ENCODE measurements at places on chromosomes 6 and 20. TPM values are rescaled to one million over a fixed set of nuclear protein-coding genes. Genes with fewer than 3 reads are reported as not detected.

GRCh38 chr6:143356101-143356880 is 94.2 kb downstream of the ADAT2 start:
- no peak for DNase-seq

DNA sequence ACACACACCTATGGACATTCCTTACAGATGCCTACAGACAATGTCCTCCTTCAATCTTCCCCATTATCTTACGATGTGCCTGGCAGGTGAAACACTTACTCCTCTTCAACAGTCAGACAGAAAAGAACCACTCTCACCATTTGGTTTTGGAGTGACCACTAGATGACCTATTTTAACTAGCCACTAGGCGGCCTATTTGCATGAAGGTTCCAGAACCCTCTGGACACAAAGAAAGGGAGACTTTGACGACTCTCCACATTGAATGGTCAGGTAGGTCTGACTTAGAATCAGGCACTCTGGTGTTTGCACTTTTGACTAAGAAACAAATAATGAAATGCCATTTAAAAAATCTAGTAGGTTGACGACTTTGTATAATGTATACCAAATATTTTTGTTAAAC is 42.0 kb downstream of the PNLDC1 start:
- no peak for DNase-seq

GRCh38 chr6:61592238-61592637 is 693.8 kb downstream of the KHDRBS2 start:
- DNase-seq: no peak

DNA sequence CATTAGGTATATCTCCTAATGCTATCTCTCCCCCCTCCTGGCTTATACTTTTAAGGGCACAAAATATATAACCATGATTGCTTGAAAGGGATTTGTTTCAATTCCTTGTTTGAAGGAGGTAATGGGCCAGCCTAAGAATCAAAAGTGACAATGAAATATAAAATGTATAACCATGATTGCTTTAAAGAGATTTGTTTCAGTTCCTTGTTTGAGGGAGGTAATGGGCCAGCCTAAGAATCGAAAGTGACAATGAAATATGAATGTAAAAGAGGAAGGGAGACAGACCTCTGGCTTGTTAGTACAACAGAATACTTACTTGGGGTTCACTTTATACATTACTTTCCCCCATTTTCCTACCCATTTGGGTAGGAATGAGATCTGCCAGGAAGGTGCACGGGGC is 55.5 kb downstream of the FOXC1 start:
- DNase-seq: no peak

DNA sequence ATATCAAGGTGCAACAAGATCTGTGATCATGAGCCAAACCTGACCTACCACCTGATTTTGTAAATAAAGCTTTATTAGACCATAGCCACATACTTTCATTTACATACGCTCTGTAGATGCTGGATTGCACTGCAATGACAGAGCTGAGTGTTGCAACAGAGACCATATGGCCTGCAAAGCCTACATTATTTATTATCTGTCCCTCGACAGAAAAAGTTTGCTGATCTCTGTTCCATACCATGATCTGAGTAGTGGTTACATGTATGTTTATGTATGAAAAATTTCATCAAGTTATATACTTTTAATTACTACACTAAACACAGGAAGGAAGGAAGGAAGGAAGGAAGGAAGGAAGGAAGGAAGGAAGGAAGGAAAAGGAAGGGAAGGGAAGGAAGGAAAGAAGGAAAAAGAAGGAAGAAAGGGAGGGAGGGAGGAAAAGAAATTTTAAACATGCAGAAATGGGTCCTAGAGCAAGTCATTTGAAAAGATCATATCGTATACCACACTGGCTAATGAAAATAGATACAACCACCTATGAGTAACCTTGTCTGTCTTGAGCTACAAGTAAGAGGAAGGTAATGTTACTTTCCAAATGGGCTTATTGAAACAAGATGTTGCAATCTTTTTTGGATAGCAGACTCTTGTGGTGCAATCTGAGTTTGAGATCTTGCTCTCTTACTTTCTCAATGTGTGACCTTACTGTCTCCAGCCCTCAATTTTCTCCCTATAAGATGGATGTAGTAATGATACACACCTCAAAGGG is 441.0 kb downstream of the KIF16B start:
- no peak for DNase-seq

DNA sequence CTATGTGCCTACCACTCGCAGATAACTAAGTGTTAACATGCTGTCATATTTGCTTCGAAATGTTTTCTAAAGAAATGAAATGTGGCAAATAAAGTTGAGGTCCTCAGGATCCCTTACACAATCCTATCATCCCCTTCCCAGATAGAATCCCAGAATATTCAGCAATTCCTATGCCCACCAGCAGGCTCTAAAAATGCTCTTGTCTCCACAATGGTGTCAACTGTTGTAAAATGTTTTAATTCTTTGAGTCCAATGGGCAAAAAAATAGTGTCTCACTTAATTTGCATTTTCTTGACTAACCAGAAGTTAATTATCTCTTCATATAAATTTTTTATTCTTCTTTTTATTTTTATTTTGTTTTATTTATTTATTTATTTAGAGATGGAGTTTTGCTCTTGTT is 103.9 kb upstream of the MAP7 start:
- no peak for DNase-seq

GRCh38 chr6:9540126-9540525 is 874.7 kb downstream of the TFAP2A start:
- DNase-seq: no peak

DNA sequence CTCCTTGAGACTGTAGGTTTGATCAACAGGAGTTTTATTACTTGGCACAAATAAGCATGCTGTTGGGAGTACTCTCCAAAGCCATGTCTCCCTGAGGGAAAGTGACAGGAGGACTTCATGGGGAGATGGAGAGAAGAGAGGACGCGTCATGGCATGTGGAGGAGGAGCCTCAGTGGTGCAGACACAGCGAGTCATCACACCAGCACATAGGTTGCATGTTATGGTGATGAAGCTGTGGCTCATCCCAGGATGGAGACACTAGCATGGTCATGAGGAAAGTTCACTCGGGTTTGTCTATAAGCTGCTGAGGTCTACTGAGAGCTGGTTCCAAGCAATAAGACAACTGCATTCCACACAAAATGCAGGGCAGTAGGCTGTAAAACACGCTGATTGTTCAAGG is 13.2 kb upstream of the SSTR4 start:
- no peak for DNase-seq

GRCh38 chr20:56371977-56372376 is 13.2 kb downstream of the FAM210B start:
- no peak for DNase-seq

- no peak for DNase-seq
Measured at GRCh38 chr6:30317913-30318589, 8.7 kb upstream of the TRIM39 start.

- DNase-seq: no peak
Measured at GRCh38 chr20:35135867-35136586, 11.1 kb downstream of the EDEM2 start.

DNA sequence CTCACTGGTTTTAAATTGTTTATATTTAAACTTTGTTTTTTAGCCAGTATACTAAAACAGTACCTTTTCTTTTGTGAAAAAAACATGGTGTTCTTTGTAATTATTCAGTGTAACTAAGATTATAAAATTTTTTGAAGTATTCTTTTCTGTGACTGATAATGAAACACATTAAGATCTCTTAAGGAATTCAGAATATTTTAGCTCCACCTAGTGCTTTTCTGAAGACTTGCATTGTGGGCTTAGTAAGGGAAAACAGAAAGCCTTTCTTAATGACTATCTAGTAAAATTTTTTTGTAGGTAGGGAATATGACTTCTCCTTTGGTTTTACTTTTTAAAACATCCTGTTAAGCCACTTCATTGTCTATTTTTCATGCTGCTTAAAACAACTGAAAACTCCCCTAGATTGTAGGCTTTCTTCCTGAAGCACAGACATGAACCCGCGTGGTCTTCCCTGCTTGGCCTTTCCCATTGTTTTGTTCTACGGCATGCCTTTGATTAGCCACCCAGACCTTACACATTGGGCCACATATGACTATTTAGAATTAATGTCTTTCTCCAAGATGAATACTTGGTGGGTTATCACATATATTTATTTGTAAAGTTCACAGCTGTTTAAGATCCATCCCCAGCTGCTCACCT is 72.1 kb downstream of the AFDN start:
- no peak for DNase-seq

DNA sequence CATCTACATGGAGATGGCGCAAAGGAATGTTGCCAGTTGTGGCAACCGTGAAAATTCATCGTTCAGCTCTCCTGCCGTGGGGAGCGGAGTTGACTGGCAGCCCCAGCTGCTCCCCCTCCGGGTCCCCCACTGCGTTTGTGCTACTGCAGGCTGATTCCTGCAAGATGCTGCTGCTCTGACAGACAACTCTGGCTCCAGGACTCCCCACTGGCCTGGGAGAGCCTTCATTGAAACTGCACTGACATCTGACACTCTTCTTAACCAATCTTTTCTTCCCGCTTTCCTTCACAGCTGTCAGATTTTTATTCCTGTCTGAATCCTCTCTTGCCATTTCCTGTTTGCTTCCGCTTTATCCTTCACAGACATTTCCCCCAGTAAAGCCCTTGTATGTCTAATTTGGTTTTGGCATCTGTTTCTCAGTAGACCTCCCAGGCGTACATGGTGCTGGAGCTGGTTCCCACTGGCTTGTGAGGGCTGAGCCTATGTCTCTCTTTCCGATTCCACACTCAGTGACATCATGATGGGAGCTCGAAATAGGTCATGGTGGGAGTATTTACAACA is 9.5 kb upstream of the ATRN start:
- DNase-seq: no peak

DNA sequence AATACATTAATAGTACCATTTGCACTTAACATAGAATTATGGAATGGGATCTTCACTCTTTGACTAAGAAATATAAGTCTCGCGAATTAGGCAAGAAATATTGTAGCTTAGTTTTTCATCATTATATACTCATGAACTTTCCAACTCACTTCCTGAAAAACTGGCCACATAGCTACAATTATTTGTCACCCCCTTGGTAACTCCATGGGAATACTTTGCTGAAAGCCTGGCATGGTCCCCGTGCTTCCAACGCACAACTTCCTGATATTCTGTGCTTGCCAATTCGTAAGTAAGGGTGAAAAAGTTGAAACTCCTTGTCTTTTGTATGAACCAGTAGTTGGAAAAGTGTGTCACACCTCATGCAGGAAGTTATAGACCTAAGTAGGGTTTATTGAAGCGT is 23.7 kb upstream of the HLA-DQA1 start:
- no peak for DNase-seq

DNA sequence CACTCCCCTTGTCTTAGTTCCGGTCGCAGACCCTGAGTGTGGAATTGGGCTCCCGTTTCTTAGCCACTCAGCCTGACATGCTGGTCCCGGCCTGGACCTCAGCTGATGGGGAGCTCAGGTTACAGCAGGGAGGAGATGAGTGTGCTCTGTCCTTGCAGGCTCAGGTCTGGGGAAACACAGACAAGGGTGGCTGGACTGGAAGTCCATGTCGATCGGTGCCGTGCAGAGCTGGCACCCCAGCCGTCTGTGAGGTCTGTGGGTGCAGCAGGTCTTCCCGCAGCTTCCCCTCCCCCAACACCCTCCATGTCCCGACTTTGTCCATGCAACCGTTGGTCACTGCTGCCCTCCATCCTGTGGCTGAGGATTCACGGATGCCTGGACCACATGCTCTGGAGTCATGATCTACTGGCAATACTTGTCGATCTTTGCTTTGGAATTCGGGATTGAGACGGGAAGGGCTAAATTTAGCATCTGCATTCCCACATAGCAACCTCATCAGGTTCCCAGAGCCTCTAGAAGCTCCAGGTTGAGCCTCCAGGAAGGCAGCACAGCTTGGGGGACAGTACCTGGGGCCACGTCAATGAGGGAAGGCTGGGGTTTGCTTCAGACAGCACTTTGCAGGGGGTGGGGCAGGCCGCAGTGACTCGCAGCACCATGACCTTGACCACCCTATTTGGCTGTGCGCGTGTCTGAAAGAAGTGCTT is 118.8 kb downstream of the PSMB1 start:
- DNase-seq: no peak

GRCh38 chr6:6964675-6965074 is 143.1 kb upstream of the RREB1 start:
- no peak for DNase-seq

- DNase-seq: no peak
Measured at GRCh38 chr6:4220558-4220957, 85.2 kb upstream of the ECI2 start.

PSORS1C2 gene
- not detected for total RNA-seq

KDM1B gene
- total RNA-seq: 11.9 TPM

POM121L2 gene
- total RNA-seq: not detected

PNLDC1 gene
- 1.4 TPM for total RNA-seq

LY6G6F gene
- not detected for total RNA-seq

TPX2 gene
- total RNA-seq: not detected

ZSCAN23 gene
- total RNA-seq: 1.0 TPM

ARG1 gene
- total RNA-seq: not detected

IDH3B gene
- total RNA-seq: 30.2 TPM

SOX4 gene
- total RNA-seq: 61.9 TPM

Measured in pancreas (tissue), 10 donors.